PC-3 (cell line): ENCODE measurements at places on chromosomes 12 and 14. TPM values are rescaled to one million over a fixed set of nuclear protein-coding genes. Genes with fewer than 3 reads are reported as not detected.

DNA sequence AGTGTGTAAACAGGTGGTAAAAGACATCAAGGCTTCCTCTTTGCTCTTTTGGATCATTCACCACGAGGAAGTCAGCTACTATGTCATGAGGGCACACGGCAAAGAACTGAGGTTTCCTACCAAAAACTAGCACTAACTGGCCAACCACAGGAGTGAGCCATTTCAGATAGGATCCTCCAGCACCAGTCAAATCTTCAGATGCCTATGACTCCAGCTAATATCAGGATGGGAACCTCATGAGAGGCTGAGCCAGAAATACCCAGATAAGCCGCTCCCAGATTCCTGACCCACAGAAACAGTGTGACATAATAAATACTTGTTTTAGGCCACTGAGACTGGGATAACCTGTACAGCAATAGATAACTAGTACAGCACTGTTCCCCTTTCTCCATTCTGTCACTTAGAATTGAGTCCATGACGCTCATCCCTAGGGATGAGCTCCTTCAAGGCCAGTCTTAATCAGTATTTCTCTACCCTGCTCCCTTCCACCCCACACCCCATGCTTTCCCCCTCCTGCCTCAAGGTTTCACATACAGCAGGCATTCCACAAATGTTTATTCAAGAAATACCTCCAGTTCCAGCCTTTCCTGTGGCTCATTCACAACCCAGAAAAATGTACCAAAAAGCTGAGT, 68.4 kb downstream of the PPM1H start:
- peaks cover 4% of the 10 kb centered on the region; the same call in 1 of the 2 replicates for H3K36me3 ChIP-seq
- peaks cover 56% of the 10 kb centered on the region for H3K4me1 ChIP-seq
- no peaks in the 10 kb centered on the region for H3K27me3 ChIP-seq
- peak overlapping the region; percentile 42 for H3K27ac ChIP-seq
- peak; percentile 81 for DNase-seq

DNA sequence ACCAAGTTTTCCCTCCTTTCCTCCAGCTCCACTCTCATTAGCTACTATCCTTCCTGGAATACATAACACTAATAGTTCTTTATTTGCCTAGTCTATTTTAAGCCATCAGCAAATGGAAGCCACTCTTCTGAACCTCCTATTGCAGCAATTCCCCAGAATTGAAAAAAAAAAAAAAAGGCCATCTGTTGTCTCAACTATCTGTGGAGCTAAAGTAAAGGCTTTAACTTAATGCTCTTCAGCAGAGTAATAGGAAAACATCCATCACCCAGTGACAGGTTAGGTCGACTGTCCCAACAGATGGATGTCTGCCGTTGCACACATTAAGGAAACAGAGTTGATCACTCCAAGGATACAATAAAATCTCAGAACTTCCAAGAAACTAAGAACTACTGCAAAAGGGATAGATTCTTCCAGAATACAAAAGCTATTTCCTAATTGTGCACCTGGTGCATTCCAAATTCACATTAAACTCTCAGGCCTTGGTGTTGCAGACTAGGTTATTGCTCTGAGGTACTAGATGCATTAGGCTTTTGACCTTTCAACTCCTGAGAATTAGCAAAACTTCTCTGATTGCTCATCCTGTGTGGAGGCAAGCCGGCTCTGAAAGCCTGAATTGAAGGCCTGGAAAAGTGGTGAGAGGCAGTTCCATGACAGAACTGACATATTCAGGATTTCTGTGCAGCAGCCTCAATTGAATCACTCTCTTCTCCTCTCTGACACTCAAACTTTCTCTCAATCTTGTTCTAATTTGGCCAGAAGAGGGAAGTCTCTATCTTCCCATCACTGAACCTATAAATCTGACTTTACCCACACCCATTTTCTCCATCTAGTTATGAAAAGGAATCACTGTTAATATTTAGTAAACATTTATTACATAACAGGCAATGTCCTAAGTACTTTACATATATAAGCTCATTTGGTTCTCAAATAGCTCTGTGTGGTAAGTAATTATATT, 238.4 kb upstream of the HMGA2 start:
- H3K36me3 ChIP-seq: no peaks in the 10 kb centered on the region
- no peak for DNase-seq
- 0 out of 2 replicates have a peak, but pooled peaks cover 5% of the 10 kb centered on the region for H3K4me1 ChIP-seq
- H3K4me3 ChIP-seq: no peak overlapping the region
- no peak overlapping the region for H3K27ac ChIP-seq

DNA sequence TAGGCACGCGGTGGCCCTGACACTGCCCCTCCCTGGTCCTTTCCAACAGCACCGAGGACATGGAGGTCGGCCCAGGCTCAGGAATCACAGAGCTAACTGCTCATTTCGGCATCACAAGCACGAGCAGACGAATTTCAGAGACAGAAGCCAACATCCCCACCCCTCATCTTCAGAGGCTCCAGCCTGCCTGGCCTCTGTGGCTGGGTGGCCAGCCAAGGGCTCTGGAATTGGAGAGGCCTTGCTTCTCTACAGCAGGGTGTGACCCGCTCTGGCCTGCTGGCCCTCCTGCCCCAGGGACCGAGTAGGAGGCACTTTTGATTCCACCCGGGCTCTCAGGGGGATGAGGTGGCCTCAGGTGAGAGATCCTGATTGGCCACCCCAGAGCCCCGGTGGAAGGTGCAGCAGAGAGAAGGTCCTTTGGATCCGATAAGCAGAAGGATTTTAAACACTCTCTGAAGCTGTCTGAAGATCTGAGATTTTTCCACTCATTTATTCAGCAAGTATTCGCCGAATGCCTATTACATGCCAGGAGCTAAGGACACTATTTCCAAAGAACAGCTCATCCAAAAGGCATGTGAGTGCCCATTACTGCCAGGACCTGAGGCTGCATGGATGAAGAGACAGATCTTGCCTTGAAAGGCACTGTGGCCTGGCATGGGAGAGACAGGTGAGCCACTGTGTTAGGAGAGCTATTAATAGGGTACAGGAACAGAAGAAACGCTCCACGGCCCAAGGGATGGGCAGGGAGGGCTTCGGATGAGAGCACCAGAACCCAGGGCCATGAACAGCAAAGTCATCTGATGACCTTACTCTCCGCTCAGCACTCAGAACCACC, 10.2 kb downstream of the BAG5 start:
- H3K4me1 ChIP-seq: peaks cover 15% of the 10 kb centered on the region
- DNase-seq: peak; percentile 83
- H3K36me3 ChIP-seq: no peaks in the 10 kb centered on the region; the same call in 1 of the 2 replicates

DNA sequence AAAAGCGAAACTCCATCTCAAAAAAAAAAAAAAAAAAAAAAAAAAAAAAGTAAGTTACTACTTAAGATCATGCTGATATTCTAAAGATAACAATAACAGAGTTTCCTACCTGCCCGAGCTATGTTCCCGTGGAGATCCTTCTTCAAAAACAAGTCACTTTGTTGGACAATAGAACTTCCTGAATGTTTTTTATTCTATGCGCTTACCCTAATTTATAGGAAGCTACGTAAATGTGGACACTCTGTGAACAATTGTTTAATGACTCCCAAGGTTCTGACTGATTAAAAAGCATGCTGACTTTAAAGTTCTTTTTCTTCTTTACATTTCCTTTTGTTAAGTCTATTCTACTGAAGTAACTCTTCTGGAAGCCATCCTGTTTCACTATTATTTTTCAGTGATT, 52.5 kb downstream of the FGD4 start:
- no peaks in the 10 kb centered on the region for H3K27me3 ChIP-seq
- H3K36me3 ChIP-seq: no peaks in the 10 kb centered on the region
- peaks cover 25% of the 10 kb centered on the region for H3K4me1 ChIP-seq

DNA sequence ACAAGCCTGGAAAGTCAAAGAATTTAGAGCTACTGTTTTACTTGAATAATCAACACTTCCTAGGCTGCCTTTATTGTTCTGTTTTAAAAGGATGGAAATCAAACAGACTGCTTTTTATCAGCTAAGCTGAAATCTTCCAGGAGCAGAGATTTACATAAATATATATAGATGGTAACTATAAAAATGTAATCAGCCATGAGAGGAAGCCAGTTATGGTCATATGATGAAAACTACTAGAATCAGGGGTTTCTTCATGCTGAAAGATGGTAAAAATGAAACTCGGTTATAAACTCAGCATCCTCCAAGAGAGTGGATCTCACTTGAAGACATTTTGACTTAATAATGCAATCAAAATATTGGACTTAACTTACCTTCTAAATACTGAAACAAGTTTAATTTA, 413.0 kb downstream of the GXYLT1 start:
- H3K36me3 ChIP-seq: no peaks in the 10 kb centered on the region
- no peak overlapping the region for H3K27ac ChIP-seq

- H3K27ac ChIP-seq: peak overlapping the region; percentile 99
- peak; percentile 88 for DNase-seq
- peaks cover 61% of the 10 kb centered on the region for H3K4me1 ChIP-seq
- H3K27me3 ChIP-seq: no peaks in the 10 kb centered on the region
Measured at GRCh38 chr14:101475456-101476257, 85.6 kb upstream of the DIO3 start.

GRCh38 chr12:96236221-96236822, 42.1 kb downstream of the ELK3 start:
- no peaks in the 10 kb centered on the region; the same call in 1 of the 2 replicates for H3K36me3 ChIP-seq
- peak overlapping the region; percentile 80 for H3K27ac ChIP-seq
- H3K4me1 ChIP-seq: peaks cover 21% of the 10 kb centered on the region
- H3K27me3 ChIP-seq: no peaks in the 10 kb centered on the region
- no peak for DNase-seq

- no peaks in the 10 kb centered on the region for H3K36me3 ChIP-seq
- H3K4me1 ChIP-seq: peaks cover 23% of the 10 kb centered on the region
- no peak for DNase-seq
Measured at GRCh38 chr14:100711493-100711892, 15.2 kb upstream of the DLK1 start.

- no peak overlapping the region for H3K27ac ChIP-seq
- H3K4me1 ChIP-seq: no peaks in the 10 kb centered on the region; the same call in 1 of the 2 replicates
- no peaks in the 10 kb centered on the region for H3K27me3 ChIP-seq
- no peak overlapping the region for H3K4me3 ChIP-seq
Measured at GRCh38 chr12:7112041-7112440, 3.0 kb upstream of the C1RL start.

- H3K4me1 ChIP-seq: no peaks in the 10 kb centered on the region
- H3K27me3 ChIP-seq: no peaks in the 10 kb centered on the region
- no peaks in the 10 kb centered on the region for H3K36me3 ChIP-seq
Measured at GRCh38 chr12:124655048-124655697, 87.8 kb upstream of the NCOR2 start.

DNA sequence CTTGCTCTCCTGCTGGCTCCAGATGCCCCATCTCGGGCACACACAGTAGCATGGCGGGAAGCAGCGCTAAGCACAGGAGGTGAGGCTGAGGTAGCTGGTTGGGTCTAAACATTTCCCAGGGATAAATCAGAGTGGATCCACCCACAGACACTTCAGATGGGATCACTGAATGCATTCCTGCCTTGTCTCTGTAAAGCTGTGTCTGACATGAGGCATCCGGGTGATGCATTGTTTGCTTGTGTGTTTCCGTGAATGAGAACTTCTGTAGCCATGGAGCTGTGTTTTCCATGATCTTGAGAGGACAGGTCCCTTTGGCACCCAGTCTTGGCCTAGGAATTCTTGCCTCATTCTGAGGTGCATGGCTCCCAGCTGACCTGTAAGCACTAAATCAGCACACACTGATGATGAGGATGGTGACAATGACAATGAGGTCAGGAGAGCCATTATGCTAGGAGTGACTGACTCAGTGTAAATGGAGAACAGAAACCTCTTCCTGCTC, 6.7 kb upstream of the KRT75 start:
- H3K36me3 ChIP-seq: no peaks in the 10 kb centered on the region
- peaks cover 89% of the 10 kb centered on the region for H3K4me1 ChIP-seq

GRCh38 chr12:26643532-26644315, 189.3 kb downstream of the ITPR2 start:
- H3K4me3 ChIP-seq: no peak overlapping the region
- H3K27ac ChIP-seq: no peak overlapping the region
- H3K4me1 ChIP-seq: peaks cover 11% of the 10 kb centered on the region
- no peak for DNase-seq
- H3K36me3 ChIP-seq: no peaks in the 10 kb centered on the region

DNA sequence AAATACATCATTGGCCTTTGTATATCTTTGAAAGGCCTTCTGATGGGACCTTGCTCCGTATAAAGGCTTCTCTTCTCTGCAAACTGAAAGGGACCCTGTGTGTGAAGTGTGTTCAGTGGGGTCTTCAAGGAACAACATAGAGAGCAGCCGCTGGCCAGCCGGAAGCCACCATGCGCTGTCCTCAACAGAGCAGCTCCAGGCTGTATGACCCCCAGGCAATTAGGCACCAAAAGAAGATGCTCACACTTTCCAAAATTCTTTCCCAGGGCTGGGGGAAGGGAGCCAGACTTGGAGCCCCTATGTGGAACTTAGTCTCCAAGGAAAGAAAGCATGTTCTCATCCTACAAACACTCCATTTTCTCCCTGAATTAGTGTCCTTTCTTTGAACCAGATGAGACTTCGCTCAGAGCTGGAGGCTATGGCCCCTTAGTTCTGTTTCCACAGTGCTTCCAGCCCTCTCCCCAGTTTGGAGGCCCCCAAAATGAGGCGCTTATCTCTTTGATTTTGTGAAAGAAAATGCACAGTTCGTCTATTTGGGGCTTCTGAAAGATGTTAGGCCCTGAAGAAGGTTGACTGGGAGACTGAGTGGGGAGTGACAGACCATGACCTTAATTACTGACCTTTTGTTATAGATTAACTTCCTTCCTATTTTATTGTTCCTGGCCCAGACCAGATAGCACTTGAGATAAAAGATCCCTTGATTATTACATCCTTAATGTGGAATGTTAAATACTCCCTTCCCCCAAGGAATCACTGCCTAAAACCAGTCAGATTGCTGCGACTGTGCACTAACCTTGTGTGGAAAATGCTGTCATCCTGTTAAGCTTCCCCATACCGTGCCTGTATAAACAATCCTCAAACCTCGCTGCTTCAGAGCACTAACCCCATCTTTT, 128.3 kb upstream of the FGD4 start:
- peak; percentile 27 for DNase-seq
- H3K27me3 ChIP-seq: no peaks in the 10 kb centered on the region
- no peaks in the 10 kb centered on the region for H3K36me3 ChIP-seq
- H3K27ac ChIP-seq: no peak overlapping the region

DNA sequence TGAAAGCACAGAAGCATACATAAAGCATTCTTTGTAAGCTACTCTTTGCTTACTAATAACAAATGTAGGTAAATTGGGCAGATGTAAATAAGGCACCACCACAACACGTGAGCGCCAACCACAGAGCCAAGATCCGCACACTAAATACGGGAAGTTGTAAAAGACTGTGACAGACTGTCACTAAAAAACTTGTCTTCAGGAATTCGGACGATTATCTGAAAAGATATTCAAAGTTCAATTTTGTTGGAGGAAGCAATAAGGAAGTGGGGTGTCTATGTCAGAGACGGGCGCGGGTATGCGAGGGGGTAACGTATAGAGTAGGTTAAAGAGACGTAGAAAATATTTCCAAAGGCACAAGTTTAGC, 1.5 kb upstream of the HSP90B1 start:
- no peaks in the 10 kb centered on the region for H3K27me3 ChIP-seq
- peaks cover 34% of the 10 kb centered on the region for H3K4me1 ChIP-seq
- peak overlapping the region; percentile 88 for H3K4me3 ChIP-seq
- H3K27ac ChIP-seq: peak overlapping the region; percentile 78
- no peak for DNase-seq
- peaks cover 28% of the 10 kb centered on the region for H3K36me3 ChIP-seq

The LRP1-AS gene
- total RNA-seq: not detected in 2 replicates

The LIN7A gene
- not detected in 2 replicates for total RNA-seq

The LRIG3 gene
- total RNA-seq: 8.6 and 10.8 TPM in 2 replicates

The PTCSC3 gene
- not detected in 2 replicates for total RNA-seq

The KLRC3 gene
- not detected in 2 replicates for total RNA-seq

The CHGA gene
- total RNA-seq: not detected in 2 replicates

The BICDL1 gene
- total RNA-seq: 3.6 and 5.8 TPM in 2 replicates

The TAS2R19 gene
- total RNA-seq: not detected in 2 replicates
